ENCODE measurements at places on chromosomes 11 and 22.

- DNase-seq: no peak
Observed at GRCh38 chr22:45150139-45150538, 13.6 kb upstream of the NUP50 start.

- DNase-seq: no peak
Observed at GRCh38 chr11:116895048-116895757, 57.8 kb upstream of the APOA1 start.

DNA sequence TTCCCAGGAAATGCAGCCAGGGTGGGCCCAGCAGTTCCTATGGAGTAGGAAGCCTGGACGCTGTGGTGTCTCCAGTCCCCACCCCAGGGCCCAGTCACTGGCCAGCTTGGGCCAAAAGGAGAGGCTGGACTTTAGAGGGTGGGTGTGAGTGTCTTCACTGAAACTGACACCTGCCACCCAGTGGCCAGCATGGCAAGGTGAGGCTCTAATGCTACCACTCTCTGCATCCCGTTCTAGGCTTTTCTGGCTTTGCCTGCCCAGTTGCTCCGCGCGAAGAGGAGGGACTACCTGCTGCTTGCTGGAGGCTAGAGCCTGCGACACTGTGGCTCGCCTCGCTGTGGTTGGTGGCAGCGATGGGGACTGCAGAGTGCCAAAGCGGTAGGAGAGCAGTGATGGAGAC, 35.4 kb downstream of the C22orf42 start:
- DNase-seq: no peak

GRCh38 chr22:40648386-40648785, 11.9 kb upstream of the MRTFA start:
- no peak for DNase-seq

GRCh38 chr11:13076961-13077360, 67.8 kb downstream of the RASSF10 start:
- DNase-seq: no peak

DNA sequence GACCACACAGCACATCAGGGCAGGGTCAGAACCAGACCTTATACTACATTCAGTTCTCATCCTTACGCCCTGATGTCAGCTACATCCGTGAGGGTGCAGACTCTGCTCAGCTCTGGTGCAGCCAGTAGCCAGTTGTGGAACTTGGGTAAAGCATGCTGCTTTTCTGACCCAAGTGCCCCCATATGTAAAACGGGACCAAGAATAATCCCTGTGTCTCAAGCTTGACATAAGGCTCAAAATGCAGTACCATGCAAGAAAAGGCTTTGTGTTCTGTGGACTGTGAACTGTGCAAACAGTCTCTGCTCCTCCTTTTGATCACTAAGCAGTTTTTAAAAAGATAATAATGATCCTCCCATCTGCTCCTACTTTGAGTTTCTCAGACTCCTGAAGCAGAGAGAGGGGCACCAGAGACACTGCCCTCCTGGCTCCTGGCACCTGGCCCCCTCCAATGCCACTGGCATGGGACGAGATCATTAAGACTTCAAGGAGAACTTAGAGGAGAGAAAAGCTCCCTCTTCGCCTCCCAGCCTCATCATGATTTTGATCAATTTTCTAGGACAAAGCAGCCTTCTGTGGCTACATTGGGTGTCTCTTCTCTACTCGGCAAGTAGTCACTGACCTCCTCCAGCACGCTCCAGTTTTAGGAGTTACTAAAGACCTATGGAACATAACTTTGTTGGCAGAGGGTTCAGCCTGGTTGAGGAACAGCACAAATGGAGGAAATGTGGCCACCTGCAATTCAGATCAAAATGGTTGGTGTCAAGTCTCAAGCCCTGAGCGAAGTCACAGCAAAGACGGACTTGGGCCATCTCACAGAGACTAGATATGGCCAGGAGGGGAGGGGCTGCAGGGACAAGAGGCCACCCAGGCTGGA, 23.9 kb downstream of the IL10RA start:
- DNase-seq: no peak

DNA sequence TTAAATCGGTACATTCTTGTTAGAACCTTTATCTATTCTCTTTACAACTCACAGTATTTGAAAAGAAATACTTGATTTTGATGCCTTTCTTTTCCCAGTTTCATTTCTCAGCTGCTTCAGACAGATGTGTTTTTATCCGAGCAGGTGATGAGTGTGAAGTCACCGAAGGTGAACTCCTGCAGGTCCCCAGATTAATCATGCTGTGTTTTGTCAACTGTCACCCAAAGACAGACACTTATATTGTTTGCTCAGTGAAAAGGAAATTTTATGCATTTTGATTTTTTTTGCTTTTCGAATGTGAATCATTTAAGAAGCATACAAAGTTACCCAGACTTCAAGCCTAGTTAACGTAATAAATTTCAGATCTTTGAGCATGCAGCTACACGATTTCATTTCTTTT, 7.8 kb upstream of the TMPRSS13 start:
- DNase-seq: no peak

- no peak for DNase-seq
Observed at GRCh38 chr11:121478895-121479697, 26.3 kb upstream of the SORL1-AS1 start.

DNA sequence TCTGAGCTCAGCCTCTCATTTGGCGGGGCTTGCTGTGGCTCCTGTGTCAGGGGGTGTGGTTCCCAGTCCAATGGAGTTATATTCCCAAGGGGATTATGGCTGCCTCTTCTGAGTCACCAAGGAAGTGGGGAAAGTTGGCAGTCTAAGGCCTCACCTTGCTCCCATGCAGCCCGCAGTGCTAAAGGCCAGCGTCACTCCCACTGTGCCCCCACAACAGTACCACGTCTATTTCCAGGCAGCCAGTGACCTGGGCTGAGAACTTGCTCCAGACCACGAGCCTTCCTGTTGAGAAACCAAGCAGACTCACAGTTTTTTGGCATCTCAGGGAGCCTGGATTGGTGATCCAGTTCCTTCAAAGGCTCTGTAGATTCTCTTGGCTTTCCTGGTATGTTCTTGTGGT, 45.6 kb downstream of the OR2AT4 start:
- no peak for DNase-seq

GRCh38 chr22:26483043-26483438, 542 bp downstream of the HPS4 start:
- DNase-seq: no peak

DNA sequence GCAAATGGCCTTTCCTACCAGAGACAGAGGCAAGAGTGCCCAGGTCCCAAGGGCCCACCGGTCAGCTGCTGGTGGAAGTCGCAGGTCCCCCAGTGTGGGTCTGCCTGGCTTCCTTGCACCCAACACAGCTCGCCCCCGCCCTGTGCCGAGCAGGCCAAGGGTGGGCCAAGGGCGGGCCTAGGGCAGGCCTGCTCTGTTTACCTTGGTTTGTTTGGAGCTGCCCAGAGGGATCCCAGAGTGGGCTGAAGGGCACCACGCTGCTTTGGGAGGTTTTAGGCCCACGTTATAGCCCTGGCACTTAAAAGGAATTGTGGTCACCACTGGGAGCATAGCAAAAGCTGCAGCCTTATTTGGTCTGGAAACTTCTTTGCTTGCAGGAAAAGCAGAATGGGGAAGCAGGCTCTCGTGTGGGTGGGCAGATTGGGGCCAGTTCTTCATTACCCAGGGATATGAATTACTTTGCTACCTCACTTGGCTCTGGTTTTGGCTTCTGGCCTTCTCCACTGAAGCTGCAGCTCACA, 38.0 kb downstream of the MRGPRD start:
- DNase-seq: no peak

- no peak for DNase-seq
Observed at GRCh38 chr11:107504981-107505380, 47.4 kb upstream of the CWF19L2 start.

- no peak for DNase-seq
Observed at GRCh38 chr11:96168623-96169022, 174.4 kb downstream of the MAML2 start.

DNA sequence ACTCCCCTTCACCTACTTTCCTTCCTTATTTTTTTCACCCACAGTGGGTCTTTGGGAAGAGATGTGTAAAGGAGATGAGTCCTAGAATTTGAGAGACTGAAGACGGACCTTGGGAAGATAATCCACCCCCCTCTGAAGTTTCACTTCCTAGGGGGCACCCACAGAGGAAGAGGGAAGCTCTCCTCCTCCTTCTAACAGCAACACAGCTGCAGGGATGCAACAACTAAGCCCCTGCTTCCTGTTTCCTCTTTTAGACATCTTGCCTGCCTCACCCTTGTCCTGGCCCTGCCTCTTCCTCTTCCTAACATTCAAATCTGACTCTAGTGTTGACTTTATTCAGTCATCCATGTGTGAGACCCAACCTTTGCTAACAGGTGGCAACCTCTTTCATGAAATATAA, 424.6 kb downstream of the BUD13 start:
- DNase-seq: no peak

- no peak for DNase-seq
Observed at GRCh38 chr11:60121264-60121663, 32.8 kb downstream of the MS4A2 start.

DNA sequence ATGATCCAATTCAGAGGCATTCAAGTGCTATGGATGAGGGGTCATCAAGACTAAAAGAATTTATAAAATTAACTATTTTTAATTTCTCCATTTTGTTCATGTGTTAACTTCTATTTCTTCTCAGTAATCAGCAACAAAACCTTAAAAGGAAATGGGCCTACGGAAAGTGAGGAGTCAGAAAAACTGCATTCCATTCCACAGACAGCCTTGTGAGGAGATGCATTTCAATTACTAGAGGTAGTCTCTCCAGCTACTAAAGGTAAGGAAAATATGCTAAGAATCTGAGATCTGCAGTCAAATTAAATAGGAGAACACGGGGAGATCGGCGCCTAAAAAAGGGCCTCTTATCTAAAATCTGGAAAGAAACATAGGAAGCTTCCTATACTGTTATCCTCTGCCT, 661.7 kb downstream of the DLG2 start:
- DNase-seq: no peak
